ENCODE measurements at places on chromosomes 5 and 9. TPM values are rescaled to one million over a fixed set of nuclear protein-coding genes. Genes with fewer than 3 reads are reported as not detected.

- no peak for DNase-seq
These were observed 55.9 kb upstream of the ERCC6L2 start for GRCh38 chr9:95819636-95820035.

- DNase-seq, result peak; percentile 84
These were observed 23.5 kb upstream of the ENHO start for GRCh38 chr9:34546102-34546833.

- no peak for DNase-seq
These were observed 4.7 kb upstream of the STOML2 start for GRCh38 chr9:35107297-35108290.

- DNase-seq, result no peak
These were observed 75.8 kb downstream of the OXCT1 start for GRCh38 chr5:41794471-41794870.

GRCh38 chr9:9790216-9790872 lies 822.5 kb downstream of the PTPRD start:
- no peak for DNase-seq

DNA sequence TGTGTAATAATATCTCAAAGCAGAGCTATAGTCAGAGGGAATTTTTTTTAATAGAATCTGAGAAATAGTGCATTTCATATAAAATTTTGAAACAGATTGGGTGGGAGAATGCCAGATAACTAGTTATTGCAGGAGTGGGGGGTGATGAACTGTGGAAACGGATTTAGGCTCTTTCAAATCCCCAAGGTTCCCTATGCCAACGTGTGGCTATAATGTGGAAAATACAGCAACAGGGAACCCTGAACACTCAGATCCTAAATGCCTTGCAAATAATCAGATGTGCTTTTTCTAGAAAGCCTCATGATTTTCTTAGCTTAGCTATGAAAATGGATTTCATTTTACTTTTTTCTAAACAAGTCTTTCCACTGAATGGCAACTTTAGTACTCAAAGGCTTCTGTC lies 180.5 kb upstream of the DMAC1 start:
- DNase-seq, result no peak

DNA sequence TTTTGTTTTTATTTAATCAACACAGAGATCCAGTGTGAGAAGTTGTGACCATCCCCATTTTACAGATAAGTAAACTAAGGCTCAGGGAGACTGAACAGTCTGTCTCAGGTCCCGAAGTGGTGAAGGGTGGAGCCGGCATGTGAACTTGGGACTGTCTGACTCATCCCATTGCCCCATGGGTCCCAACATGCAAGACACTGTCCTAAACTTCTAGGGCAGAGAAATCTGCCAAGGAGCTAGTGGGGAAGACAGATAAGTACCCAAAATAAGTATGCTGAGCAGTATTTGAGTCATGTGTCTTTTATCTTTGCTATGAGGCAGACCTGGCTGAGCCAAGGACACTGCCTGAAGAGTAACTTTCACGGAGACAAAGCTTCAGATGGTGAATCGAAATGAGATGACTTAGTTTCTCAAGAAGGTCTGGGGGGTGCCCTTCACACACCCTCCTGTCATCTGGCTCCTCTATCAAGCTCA lies 64.3 kb upstream of the SLC25A51 start:
- no peak for DNase-seq

DNA sequence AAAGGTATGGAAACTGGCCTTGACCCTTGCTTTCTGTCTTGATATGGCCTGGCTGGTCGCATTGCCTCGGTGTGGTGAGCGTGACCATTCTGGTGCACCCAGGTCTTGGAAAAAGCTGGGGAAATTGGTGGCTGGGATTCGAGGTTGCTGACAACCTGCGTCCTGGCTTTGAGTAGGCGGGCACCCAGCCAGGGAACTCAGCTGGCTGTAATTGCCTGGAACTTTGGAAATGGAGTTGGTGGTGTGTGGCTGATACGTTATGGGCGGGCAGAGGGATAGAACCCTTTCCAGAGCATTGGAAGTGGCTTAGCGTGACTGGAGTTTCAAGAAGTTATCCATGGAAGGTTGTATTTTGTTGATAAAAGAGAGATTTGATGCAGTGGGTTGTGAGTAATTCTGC lies 35.2 kb downstream of the KCNMB1 start:
- peak; percentile 89 for DNase-seq

DNA sequence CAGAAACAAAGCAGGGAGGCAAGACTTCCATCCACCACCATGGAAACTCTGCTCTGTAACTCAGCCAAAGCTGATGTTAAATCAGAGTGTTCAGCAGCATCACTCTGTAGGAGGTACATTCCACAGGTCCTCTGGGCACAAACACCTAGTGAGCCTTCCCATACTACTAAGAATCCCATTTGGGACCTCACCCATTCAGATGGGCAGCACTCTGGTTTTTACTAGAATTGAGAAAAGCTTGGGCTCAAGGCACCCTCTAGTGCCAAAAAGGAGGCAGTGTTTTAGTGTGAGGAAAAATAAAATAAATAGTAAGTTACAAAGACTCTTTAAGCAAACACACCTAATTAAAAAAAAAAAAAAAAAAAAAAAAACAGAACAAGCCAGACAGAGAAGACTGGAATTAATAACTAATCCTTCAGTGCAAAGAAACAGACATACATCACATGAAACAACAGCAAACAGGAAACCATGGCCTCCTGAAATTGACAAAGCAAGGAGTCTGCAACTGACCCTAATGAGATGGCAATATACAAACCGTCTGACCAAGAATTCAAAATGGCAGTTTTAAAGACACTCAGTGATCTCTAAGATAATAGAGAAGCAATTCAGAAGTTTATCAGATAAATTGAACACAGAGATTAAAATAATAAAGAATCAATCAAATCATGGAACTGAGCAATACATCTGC lies 159.5 kb downstream of the GNA14 start:
- DNase-seq, result no peak

- DNase-seq, result peak; percentile 84
These were observed 1.9 kb downstream of the MAPK9 start for GRCh38 chr5:180289966-180290365.

GRCh38 chr5:100469767-100470166 lies 65.4 kb upstream of the FAM174A start:
- DNase-seq, result no peak

- DNase-seq, result no peak
These were observed 514.1 kb upstream of the MEF2C start for GRCh38 chr5:89397096-89397495.

- no peak for DNase-seq
These were observed 419.3 kb upstream of the ADAMTS16 start for GRCh38 chr5:4720831-4721230.

- no peak for DNase-seq
These were observed 312.8 kb downstream of the FER start for GRCh38 chr5:109060378-109061025.

DNA sequence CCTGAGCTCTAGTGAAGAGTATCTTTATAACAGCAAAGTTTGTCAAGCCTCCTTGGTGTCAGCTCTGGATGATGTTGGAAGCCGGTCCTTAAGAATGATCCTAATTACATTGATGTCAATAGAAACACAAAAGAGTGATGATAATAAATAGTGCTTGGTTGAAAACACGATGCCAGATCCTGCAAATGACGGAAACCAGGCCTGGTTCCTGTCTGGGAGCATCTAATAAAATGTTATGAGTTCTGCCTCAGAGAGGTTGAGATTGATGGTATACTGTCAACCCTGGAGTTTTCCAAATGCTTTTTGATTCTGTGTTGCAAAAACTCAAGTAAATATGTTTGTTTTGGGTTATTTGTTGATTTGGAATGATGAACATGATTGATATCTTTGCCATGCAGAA lies 23.3 kb downstream of the HMHB1 start:
- DNase-seq, result no peak

GRCh38 chr9:3434594-3434993 lies 91.2 kb downstream of the RFX3 start:
- no peak for DNase-seq

Gene SHOC1
- total RNA-seq, result 0.17 TPM

Gene SCGB3A2
- total RNA-seq, result not detected

Gene CYSRT1
- total RNA-seq, result 40.2 TPM

Gene QRFP
- total RNA-seq, result not detected

Gene PCDHA11
- total RNA-seq, result 0.17 TPM

Gene GDF9
- total RNA-seq, result 0.30 TPM

Gene TPM2
- 71.8 TPM for total RNA-seq

Gene EXOSC3
- 52.7 TPM for total RNA-seq

Gene SPINK7
- total RNA-seq, result 23.1 TPM

Gene GRXCR2
- total RNA-seq, result 0.65 TPM

Gene CACFD1
- 9.6 TPM for total RNA-seq

Gene DDX4
- total RNA-seq, result not detected

Data from lower leg skin (tissue), 4 donors.